Cortex of kidney (tissue), 1 donor: ENCODE measurements at places on chromosomes 3 and 15.

DNA sequence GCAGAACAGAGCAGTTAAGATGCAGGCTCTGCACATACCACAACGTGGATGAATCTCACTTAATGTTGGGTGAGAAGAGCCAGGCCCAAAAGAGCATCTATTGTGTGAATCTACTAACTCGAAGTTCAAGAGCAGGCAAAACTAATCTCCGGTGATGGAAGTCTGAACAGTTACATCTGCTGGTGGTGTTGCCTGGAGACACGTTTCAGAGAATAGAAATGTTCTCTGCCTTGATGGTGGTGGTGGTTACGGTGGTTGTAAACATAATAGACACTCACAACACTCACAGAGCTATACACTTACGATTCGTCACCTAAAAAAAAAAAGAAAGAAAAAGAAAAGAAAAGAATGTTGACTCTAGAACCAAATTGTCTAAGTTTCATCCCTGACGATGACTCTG lies 86.8 kb downstream of the LIPC start:
- no peak for DNase-seq

DNA sequence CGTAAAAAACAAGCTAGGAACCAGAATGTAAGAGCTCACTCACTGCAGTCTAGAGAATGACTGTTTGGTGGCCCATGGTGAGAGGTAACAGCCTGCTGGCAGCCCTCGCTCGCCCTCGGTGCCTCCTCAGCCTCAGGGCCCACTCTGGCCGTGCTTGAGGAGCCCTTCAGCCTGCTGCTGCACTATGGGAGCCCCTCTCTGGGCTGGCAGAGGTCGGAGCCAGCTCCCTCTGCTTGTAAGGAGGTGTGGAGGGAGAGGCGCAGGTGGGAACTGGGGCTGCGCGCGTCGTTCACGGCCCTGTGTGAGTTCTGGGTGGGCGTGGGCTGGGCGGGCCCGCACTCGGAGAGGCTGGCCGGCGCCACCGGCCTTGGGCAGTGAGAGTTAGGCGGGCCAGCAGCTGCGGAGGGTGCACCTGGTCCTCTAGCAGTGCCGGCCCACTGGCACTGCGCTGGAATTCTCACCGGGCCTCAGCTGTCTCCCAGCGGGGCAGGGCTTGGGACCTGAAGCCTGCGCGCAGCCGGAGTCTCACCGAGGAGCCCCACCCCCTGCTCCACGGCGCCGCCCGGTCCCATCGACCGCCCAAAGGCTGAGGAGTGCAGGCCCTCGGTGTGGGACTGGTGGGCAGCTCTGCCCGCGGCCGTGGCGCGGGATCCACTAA lies 420.6 kb downstream of the RBMS3 start:
- no peak for DNase-seq

DNA sequence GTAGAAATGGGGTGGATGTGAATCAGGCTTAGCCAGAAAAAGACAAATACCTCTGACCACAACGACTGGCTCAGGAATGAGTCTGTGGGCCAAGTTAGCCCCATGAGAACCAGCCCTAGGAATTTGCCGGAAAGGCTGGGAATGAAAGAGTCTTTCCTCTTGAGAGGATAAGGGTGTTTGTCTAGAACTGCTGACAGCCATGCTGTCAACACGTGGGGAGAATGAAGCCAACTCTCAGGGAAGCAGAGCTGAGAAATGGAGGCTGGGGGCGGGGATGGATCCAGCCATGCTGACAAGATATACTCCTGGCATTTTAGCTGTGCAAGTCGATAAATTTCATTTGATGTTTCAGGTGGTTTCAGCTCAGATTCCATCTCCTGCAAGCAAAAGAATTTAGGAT lies 10.6 kb upstream of the SLC6A1 start:
- DNase-seq, result no peak

- DNase-seq, result no peak
Measured at GRCh38 chr15:48876057-48876456, 1.9 kb upstream of the EID1 start.

- DNase-seq, result no peak
Measured at GRCh38 chr3:156820692-156821080, 5.5 kb upstream of the LEKR1 start.

DNA sequence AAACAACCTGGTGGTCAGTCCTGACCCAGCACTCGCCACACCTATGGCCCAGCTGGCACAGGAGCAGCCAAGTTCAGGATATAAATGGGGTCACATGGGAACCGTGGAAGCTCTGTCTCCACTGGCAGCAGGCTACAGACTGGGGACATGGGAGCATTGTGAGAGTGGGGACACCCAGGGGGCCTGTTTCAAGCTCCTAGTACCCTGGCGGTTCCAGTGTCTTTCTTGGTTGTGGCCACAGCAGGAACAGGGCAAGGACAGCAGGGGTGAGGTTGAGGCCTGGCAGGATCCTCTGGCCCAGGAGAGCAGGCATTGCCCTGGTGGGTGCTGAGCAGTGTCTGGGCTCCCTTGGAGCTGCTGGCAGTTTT lies 1.9 kb downstream of the CSK start:
- no peak for DNase-seq
